ENCODE measurements at places on chromosomes 5 and 9.

- DNase-seq: no peak
Measured at GRCh38 chr9:70020217-70020616, 23.4 kb upstream of the MAMDC2 start.

- no peak for DNase-seq
Measured at GRCh38 chr9:124768750-124769548, 2.2 kb downstream of the NR6A1 start.

DNA sequence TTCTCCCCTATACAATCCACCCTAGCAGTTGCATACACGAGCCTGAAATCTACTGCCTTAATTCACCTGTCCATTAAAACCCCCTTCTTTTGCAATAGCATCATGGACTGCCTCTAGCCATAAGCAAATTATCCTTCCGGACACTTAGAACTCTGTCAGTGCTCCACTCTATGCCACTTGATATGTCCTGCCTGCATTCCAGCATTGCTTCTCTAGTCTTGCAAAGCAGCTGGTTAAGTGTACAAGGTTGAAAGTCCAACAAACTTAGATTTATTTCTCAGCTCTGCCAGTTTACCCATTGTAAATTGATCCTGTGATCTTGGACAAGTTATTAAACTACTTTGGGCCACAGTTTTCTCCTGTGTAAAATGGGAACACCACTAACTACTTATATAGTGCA lies 197.9 kb downstream of the EPB41L4A start:
- DNase-seq: no peak

GRCh38 chr9:9820436-9820835 lies 792.4 kb downstream of the PTPRD start:
- no peak for DNase-seq

- DNase-seq: no peak
Measured at GRCh38 chr5:134084570-134084969, 29.9 kb upstream of the TCF7 start.

- DNase-seq: no peak
Measured at GRCh38 chr5:34672196-34672595, 16.1 kb downstream of the RAI14 start.

GRCh38 chr5:168123631-168124528 lies 167.6 kb upstream of the WWC1 start:
- DNase-seq: no peak

- no peak for DNase-seq
Measured at GRCh38 chr5:146794326-146795029, 84.1 kb downstream of the PPP2R2B start.

DNA sequence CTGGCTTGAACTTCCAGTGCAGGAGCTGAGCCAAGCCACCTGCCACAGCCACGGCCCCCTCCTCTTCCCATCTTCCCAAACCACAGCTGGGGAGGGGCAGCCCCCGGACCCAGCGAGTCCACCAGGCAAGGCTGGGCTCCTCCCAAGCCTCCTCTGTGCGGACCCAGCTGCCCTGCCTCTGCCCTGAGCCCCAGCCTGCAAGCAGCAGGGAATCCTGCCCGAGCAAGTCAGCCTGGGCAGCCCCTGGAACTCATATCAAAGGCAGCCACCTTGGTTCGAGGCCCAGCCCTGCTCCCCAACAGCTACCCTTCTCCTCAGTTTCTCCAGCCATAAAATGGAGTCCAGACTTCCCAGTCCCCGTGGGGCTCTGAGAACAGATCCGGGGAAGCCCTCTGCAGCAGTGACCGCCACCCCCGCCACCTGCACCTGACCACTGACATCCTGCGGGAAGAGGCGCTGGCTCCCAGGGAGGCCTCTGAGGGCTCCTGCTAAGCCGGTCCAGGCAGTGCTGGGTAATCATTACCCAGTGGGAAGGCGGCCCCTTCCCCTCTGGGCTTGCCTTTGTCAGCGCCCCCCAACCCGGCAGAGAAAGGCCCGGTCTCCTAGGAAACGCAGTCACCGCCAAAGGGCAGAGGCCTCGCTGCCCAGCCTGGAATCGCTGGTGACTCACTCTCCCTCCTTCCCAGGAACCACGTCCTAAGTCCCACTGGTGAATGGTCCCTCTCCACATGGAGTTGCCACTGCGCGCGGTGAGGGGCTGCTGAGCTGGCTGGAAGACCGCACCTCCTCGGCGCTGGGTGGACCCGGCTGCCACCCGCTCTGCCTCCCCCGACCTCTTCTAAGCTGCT lies 1.5 kb downstream of the VAV2 start:
- no peak for DNase-seq
